NB4 (cell line): ENCODE measurements at places on chromosomes 7 and 10.

DNA sequence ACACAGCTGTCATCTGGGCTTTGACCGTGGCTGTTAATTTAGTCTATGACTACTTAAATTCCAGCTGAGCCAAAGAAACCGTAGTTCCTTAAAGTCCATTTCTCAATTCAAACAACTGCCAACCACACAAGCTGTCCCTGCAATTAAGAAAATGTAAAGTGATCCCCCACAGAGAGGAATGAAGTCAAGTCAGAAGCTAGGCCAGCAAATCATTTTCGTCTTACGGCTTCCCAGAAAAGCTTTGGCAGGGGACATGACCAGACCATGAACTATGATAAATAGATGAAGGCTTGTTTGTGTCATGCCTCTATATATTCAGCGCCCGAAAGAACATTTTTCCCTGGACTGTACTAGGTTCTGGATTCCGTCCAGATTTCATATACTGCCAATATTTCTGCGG is 54.6 kb downstream of the HACD1 start:
- no peak for DNase-seq

DNA sequence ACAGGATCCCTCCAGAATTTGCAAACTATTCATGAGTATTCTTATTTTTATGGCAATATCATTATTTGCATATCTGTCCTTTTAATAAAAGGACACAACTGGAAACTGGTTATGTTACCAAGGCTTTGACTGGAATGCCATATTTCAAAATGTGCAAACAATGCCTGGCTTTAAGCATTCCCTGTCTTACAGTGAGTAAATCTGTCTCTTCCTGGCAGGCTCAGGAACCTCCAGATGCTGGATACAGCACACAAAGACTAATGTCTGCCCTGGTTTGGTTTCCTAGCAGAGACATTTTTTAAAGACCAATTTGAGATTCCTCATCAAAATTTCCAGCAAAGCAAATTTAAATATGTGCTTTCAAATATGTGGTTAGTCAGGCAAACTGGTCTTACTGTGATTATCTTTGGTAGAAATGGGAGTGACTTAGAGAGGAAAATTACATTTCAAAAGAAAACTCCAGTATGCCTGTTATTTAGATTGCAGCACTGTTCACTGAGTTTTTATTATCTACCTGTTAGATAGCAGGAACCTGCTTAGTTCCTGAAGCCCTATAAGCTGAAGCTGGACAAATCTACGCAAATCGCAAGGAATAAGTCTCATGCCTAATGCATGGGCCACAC is 31.3 kb downstream of the RNF216 start:
- no peak for DNase-seq

DNA sequence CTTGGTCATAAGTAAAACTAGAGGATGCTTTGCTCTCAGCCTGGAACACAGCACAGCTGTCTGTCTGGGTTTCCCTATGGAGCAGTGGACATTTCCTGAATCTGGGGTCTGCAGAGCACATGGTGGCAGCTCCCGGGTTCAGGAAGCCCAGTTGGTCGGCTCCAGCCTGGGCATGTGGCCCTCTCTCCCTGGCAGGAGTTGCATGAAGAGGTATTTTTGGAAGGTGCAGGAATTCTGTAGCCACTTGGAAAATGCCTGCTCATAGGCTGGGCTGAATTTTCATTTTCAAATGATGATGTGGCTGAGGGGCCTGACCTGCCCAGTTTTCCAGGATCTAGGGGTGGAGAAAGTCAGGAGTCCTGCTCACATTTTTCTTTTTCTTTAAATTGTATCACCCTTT is 6.7 kb upstream of the TPST1 start:
- no peak for DNase-seq

DNA sequence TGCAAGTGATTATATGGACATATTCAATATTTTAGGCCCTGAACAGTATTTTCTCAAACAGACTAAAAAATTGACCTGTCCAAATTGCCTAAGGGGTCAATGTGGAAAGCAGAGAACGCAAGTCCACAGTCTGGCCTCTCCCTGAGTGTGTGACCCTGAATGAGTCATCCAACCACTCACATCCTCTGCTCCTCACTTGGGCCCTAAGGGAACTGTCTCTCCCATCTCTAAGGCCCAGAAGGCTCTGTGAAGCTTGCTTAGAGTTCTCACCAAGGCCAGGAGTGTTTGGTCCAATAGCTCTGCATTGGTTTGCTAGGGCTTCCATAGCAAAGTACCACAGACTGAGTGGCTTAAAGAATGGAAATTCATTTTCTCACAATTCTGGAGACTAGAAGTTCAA is 155.1 kb downstream of the LSM5 start:
- DNase-seq = peak; percentile 33

- DNase-seq = no peak
Measured at GRCh38 chr7:101543846-101544245, 85.2 kb downstream of the MYL10 start.

DNA sequence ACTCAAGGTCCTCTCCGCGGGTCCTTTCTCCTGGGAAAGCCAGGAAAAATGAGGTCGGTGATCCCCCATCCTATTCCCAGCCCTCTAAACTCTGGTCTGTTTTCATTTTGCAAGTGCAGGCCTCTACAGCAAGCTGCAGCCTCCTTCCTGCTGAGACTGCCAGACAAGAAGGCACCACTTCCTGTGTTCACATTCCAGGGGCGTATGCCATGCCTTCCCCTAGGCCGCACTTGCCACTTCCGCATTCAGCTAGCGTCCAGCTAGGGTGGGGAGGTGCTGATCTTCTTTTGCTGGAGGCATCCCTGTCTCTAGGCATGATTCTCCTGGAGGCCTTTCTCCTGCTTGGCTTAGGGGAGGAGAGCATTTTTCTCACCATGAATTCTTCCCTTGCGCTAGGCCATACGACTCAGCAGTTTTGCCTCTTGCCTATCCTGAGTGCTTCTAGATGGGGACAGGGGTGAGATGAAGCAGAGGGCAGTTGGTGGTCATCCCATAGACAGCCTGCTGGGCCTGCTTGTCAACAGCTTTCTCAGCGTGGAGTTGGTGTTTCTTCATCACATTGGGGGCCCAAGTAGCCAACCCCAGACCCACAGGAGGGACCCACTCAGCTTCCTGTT is 328.9 kb downstream of the RPS24 start:
- DNase-seq = peak; percentile 51

- DNase-seq = no peak
Measured at GRCh38 chr7:17467386-17467945, 169.0 kb downstream of the AHR start.

DNA sequence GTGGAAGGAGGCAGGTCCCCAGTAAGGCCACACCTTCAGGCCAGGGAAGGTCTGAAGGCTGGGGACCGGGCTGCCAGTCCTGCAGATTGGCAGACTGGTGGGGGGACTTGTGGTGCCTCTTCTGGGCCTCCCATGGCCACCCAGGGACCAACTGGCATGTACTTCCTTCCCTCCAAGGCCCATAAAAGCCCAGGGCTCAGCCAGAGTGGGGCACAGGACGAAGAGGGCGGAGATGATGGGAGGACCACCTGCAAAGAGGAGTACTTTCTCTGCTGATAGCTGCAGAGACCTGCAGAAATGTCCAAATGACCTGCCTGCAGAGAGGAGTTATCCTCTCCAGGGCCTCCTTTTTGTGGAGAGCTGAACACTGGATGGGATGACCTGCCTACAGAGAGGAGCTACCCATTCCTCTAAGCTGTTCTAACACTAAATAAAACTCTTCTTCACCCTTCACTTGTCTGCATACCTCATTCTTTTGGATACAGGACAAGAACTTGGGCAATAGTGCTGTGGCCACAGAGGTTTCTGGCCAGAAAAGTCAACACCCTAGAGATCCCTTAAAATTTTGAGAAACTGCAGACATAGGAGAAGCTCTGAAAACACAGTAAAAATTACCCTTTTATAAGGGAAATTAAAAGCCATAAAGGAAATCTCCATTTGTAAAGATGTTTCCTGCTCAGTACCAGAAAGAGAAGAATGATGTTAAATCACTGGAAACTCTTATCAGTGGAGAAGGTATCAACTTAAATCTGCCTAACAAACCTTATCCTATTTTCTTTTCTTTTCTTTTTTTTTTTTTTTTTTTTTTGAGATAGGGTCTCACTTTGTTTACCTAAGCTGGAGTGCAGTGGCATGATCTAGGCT is 20.7 kb upstream of the PRF1 start:
- no peak for DNase-seq

DNA sequence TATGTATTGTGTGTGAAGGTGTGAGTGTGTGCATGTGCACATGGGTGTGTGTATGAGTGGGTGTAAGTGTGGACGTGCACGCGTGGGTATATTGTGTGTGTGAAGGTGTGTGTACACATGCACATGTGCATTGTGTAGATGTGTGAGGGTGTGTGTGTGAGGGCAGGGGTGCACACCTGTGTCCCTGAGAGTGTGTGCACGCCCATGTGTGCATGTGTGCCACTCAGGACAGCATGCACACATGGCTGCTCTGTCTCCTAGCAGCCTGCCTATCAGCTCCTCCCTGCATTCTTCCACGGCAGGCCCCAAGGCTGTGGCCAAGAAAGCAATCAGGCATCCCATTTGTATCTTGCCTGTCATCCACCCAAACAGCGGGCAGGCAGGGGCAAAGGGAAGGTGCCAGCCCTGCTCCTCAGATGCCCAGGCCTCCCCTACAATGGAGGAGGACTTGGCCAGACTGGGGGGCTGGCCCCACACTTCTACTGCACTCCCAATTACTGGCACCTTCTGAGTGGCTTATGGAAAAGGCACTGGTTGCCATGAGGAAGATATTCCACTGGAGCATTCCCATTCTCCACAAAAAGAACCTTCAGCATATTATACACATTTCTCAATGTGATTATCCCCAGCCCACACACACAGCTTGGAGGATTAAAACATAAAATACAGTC is 380.4 kb upstream of the ZMIZ1 start:
- DNase-seq = no peak

- DNase-seq = no peak
Measured at GRCh38 chr10:28551086-28551485, 18.2 kb downstream of the WAC start.

DNA sequence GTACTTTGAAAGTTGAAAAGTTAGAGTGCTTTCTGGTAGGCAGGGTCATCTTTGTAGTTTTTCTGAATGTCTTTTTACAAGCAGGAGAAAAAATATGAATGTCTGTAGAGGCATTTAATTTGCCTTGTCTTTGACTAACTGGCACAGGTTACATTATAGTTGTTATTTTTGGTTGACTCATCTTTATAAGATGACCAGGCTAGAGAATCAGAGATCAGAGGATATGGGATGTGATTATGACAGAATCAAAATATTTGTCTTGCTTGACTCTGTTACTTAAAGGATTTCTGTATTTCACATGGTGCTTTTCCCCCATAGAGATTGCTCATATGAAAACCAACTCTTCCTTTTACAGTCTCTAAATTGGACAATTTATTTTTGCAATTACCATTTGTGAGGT is 2.4 kb downstream of the ZMYND11 start:
- DNase-seq = no peak

DNA sequence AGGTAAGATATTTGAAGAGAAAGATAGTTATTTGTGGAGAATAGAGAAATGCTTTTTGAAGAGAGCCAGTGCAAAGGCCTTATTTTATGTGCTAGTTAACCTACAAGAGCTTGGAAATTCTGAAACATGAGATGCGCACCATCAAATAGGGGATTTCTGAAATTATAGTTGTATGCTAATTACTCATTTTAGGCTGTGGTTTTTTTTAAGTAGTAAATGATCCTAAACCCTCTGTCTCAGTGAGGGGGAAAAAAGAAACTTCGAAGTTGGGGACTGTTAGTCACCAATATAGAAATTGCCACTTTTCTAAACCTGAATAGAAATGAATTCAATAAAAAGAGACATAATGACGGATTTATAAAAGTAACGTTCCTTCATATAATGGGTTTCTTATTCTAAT is 119.3 kb upstream of the MDFIC start:
- no peak for DNase-seq

DNA sequence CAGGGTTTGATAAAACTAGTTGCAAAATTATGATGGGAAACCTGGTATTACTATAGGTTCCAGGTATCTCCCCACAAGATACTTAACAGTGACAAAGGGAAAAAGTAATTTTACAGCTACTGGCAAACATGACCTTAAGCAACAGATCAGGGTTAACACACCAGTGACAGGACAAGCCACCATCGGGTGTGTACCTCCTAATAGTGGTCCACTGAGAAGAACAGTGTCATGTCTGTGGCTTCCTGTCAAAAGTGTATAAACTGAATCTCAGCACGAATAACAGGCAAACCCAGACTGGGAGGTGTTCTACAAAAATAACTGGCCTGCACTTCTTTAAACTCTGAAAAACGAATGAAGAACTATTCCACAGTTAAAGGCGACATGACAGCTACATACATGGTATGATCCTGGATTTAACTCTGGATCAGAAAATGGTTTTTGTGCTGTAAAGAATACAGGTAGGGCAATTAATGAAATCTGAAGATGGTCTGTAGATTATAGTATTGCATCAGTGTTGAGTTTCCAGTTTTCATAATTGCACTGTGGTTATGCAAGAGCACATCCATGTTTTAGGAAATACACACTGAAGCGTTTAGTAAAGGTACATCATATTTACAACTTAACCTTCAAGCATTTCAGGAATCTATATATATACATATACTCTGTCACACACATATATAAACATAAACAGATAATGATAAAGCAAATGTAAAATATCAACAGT is 32.0 kb upstream of the ARMS2 start:
- no peak for DNase-seq

- DNase-seq = peak; percentile 41
Measured at GRCh38 chr7:91949221-91950009, 8.8 kb downstream of the AKAP9 start.

DNA sequence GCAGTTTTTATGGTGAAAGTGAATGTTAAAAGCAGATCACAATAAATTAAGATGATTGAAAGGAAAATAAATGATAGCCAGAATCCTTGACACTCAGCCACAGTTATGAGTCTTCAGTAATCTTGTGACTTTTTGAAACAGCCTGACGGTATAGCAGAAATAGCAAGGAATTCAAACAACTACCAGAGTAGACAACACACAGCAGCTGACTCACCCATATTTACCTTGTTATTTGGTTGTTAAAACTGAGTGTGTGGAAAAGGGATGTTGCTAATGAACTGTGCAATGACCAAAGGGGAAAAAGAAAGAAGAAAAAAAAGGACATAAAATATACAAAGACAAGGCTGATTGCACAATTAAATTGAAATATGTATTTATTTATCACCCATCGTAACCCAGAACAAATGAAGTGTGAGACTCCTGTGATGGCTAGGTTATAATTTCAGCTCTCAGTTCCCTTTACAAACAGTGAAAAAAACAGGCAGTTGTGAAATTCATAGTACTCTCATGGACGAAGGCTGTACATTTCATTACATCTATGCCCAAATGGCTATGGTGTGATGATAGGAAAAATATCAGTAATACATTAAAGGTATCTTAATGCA is 1023.0 kb upstream of the SORCS1 start:
- DNase-seq = no peak

DNA sequence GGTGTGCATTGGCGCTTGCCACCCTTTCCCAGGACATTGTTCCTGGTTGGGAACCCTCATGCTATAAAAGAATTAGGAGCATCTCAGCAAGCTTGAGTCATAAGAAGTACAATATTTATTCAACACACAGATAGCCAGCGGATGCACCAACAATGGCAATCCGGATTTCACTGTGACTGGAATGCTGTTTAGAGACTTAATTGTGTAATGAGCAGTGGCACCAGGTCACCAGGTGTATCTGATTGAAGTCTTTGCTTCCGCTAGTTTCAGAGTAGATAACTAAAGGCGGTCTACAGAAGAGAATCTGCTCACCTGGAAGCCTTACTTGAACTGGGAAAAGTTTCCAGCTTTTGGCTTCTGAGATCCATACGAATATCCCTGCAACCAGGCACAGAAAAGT is 772.3 kb upstream of the GHITM start:
- no peak for DNase-seq
